Naive thymus-derived CD4-positive, alpha-beta T cell (primary cell): ENCODE measurements at places on chromosomes 12 and 14. TPM values are rescaled to one million over a fixed set of nuclear protein-coding genes. Genes with fewer than 3 reads are reported as not detected.

Gene CCDC38
- not detected for polyA plus RNA-seq

Gene LAG3
- 0.69 TPM for polyA plus RNA-seq

Gene GPR162
- not detected for polyA plus RNA-seq

Gene RSRC2
- polyA plus RNA-seq, result 32.1 TPM

Gene MMP17
- polyA plus RNA-seq, result not detected

Gene KRT72
- not detected for polyA plus RNA-seq

Gene PLA2G1B
- not detected for polyA plus RNA-seq

Gene PTGER2
- polyA plus RNA-seq, result 67.7 TPM

Gene TRIM9
- 0.13 TPM for polyA plus RNA-seq

Gene MRPS35
- 60.1 TPM for polyA plus RNA-seq

Gene LRRK2
- not detected for polyA plus RNA-seq

Gene EID3
- 14.4 TPM for polyA plus RNA-seq

Gene ANKS1B
- not detected for polyA plus RNA-seq

Gene LTBP2
- 0.07 TPM for polyA plus RNA-seq

Gene MYL2
- not detected for polyA plus RNA-seq

Gene PTPN6
- 387 TPM for polyA plus RNA-seq

Gene ART4
- polyA plus RNA-seq, result not detected
